H7 (cell line): ENCODE measurements at places on chromosomes 4 and X. TPM values are rescaled to one million over a fixed set of nuclear protein-coding genes. Genes with fewer than 3 reads are reported as not detected.

DNA sequence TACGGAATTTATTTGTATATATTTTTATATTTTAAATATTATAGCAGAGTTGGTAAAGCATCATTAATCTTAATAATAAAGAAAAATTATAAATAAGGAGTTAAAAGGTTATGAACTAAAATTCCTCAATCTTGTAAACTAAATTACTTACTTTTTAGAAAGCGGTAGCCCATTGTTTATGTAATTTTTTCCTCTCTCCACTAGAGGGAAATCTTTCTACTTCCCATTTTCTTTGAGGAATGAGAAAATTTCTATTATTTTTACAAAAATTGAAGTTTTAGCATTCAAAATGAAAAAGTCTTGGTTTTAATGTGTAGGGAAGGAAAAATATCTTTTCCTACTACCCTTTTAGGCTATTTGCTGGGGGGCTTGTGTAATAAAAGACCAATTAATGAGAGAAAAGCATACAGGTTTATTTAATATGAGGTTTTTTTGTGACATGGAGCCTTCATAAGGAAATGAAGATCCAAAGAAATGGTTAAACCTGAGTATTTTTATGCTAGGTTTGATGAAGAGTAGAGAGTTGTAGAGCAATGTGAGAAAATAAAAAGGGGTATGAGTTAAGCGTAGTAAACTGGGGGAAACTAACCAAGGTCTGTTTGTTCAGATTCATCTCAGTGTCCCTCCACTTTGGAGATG is 68.7 kb upstream of the ADAD1 start:
- DNase-seq: no peak

DNA sequence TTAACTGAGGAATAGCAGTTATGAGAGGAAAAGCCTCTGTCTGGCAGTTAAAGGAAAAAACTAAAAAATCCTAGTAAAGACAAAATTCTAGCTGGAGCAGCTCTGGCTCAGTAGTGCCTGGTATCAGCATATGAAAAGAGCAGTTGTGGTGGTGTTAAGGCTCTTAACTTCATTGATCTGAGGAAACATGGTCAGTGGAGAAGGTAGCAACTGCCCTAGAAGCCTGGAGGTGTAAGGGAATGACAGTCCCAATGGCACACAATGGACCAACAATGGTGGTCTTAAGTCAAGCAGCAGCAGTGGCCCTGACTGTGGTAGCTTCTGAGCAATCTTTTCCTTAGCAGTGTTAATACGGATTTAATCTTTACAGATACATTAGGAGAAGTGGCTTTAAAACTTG is 189.6 kb upstream of the POF1B start:
- no peak for DNase-seq

DNA sequence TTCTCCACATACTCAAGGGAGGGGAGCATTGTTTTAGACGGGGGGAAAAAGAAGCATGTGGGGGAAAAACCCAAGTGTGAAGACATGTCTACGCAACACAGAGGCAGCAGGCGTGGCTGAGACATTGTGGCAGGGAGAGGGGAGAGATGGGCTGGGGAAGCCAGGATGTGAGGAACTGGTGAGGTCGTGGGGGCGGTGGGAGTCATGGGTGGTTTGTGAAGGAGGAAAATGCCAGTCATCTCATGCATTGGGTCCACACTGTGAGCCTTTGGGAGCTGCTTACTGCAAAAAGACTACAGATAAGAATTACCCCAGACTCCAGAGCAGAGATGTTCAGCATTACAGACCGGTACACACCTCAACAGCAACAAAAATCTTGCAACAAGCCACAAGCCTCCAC is 2.1 kb downstream of the JAKMIP1 start:
- DNase-seq: peak; percentile 51

DNA sequence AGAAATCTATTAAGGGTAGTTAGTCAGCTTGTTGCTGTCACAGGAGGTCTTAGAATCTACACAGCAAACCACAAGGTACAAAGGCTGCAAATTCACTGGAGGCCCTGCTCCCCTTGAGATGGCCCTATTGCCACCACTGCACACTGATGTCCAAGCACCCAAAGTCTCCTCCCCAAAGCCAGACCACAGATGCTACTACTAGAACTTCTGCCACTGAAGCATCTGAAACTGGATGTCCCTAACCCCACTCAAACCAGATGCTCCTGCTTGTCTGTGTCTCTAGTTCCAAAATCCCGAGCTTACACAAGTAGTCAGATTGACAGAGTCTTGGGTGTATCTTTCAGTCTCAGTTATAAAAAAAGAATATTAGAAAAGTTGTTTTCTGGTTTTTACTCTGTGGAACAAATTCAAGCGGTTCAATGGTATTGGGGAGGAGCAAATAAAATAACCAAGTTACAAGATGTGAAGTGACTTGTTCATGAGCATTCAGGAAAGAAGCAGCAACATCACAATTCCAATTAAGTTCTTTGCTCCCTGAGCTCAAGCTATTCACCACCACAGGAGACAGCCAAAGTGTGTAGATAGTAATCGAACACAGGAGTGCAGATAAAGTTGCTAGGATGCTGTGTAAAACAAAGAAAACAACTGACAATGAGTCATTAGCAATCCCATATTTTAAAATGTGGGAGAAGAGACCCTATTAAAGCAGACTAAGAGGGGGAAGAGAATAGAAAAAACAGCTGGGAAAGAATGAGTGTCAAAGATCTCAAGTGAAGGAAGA is 352.3 kb downstream of the PDGFC start:
- DNase-seq: no peak

DNA sequence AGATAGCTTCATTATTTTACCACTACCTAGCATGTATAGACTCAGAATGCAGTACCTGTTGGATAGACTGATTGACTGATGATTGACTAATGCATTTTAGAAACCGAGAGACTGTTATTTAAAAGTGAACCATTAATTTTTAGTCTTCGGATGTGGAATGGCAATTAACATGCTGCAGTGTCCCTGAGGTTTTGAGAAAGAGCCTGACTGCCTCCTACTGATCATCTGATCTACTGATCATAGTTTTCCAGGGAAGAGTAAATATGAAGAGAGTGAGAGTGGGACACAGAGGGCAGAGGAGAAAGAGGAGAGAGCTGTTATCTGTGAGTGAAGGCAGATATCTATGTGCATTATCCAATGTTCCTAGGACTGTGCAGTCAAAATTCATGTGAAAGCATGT is 764.7 kb downstream of the TRIML1 start:
- peak; percentile 20 for DNase-seq

DNA sequence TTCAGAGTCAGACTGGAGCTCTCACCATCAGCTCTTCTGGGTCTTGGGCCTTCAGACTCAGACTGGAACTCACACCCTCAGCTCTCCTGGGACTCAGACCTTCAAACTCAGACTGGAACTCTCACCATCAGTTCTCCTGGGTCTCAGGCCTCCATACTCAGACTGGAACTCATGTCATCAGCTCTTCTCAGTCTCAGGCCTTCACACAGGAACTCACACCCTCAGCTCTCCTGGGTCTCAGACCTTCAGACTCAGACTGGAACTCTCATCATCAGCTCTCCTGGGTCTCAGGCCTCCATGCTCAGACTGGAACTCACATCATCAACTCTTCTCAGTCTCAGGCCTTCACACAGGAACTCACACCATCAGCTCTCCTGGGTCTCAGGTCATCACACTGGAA is 147.2 kb upstream of the MXRA5 start:
- no peak for DNase-seq

DNA sequence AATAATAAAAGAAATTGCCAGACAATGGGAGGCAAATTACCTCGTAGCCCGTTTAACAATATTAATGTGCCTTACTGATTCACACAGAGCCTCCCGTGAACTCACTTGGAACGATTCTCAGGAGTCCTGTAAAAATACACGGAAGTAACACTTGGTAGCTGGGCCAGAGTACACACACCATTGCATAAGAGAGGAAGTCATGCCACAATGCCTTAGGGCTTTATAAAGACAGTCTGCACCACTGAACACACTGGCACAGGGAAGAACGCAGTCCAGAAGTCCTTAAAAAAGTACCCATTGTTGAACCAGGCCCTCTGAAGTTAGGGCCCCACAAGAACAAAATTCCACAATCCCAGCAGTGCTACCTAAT is 15.1 kb downstream of the SLC2A9 start:
- no peak for DNase-seq

DNA sequence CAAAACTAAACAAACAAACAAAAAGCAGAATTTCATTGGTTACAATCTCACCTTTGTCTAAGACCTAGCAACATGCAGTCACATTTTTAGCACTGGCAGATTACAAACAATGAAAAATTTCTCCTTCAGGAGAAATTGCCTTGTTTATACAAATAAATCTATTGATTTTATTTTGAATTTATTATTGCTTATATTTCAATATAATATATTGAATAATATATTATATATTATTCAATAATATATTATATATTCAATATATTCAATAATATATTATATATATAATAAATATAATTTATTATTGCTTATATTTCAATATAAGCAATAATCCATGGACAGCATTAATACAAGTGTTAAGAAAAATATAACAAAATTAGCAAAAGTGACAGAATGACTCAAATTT is 131.7 kb downstream of the ADGRA3 start:
- DNase-seq: no peak

DNA sequence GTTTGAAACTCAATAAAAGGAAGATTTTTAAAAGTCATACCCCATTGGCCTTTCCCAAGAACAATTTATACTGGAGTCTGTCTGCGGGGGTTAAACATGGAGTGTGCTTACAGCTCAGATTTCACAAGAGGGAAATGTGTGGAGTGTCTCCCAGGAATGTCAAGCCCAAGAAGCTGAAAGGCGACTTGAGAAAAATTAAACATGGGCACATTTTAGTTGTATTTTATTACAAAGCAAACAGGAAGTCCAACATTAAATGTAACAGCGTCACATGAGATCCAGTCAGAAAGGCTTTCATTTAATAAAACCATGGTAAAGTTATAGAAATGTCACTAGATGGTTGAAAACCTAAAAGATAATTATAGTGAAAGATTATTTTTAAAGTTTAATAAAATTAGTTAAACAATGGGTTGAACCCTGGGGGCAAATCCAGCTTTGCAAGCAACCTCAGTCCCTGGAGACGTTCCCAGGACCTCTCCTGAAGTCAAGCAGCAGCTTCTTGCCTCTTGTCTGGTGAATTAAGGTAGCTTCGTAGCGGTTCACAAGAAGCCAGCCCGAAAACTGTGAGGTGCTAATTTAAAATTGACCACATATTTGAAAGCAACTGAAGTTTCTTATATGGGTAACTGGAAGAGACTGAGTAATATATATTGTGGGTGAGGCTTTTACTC is 168.4 kb upstream of the EDNRA start:
- no peak for DNase-seq

Gene VCX3B
- not detected in 2 replicates for total RNA-seq

Gene ZCCHC12
- total RNA-seq: 0.07 and 0.45 TPM in 2 replicates

Gene SPANXB1
- total RNA-seq: not detected in 2 replicates

Gene ERAS
- 0.21 TPM in 1 of 2 replicates, not detected in the other for total RNA-seq

Gene HSD17B10
- 109 and 156 TPM in 2 replicates for total RNA-seq

Gene MAGEC2
- not detected in 2 replicates for total RNA-seq

Gene PABPC4L
- total RNA-seq: 3.7 and 4.7 TPM in 2 replicates

Gene TMEM271
- 0.41 and 0.59 TPM in 2 replicates for total RNA-seq

Gene SERTM2
- total RNA-seq: 0.17 and 0.30 TPM in 2 replicates
